ENCODE measurements at places on chromosomes 7 and 10.
A peak's percentile ranks its signal among the peaks of the same experiment; 100 is the strongest.

DNA sequence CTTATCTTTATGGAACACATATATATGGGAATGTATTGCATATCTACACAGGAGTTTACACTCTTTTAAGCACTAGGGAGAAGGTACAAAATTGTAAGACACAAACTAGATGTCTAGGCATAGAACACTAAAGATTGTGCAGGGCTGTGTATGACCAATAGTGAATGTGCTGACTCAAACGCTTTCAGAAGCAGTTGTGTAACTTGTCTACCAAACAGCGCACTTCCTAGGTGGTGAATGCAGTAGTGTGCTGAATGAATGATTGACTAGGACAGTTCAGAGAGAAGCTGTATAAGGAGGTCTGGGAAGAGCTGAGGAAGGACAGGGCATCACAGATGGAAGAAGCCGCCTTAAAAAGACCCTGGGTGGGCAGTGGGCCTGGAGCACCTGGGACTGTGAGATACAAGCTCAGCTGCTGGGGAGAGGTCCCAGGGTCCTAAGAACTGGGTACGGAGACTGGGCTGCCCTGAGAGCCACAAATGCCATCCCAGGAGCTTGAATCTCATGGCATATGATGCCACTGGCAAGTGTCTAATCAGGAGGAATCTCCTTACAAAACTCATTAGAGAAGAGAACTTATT lies 14.2 kb downstream of the CLRN3 start:
- no peak for DNase-seq

- no peak for DNase-seq
These were observed 45.0 kb downstream of the JAKMIP3 start for GRCh38 chr10:132110713-132111112.

GRCh38 chr10:124693801-124694416 lies 50.3 kb downstream of the FAM53B start:
- peak; percentile 16 for DNase-seq

- DNase-seq, result no peak
These were observed 104.2 kb upstream of the SLC13A1 start for GRCh38 chr7:123303926-123304325.

GRCh38 chr10:49061667-49062066 lies 53.7 kb downstream of the VSTM4 start:
- no peak for DNase-seq

DNA sequence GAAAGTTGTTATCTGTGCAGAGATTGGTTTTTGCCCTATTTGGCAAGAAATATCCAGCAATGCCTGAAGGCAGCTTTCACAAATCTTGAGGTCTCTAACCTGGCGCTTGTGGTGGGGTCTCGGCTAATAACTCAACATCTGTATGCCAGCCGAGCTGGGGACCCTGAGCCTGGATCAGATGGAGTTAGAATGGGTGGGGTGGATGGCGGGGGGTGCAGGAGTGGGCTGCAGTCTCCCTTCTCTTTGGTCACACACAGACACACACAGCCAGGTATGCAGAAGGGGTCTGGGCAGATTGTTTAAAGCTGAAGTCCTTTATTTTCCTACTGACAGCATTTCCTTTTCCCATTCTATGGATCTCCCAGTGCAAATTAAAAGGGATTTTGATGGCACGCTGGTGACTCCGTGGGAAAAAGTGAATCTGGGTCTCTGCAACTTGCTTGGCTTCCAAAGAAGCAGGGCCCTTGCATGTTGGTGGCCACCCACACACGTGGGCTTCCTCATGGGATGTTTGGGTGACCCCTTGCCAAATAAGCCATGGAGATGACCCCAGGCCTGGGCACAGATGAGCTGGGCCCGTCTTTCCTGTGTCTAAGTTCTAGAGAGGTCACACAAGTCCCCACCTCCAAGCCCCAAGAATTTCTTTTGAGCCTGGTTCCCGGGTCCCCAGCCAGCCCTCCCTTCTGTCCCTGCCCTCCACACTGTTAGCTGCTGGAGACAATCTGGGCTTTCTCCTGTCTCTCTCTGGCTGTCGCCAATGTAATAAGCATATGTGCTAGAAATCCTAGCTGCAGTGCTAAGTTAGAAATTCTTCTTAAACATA lies 39.9 kb upstream of the EMX2 start:
- DNase-seq, result no peak

DNA sequence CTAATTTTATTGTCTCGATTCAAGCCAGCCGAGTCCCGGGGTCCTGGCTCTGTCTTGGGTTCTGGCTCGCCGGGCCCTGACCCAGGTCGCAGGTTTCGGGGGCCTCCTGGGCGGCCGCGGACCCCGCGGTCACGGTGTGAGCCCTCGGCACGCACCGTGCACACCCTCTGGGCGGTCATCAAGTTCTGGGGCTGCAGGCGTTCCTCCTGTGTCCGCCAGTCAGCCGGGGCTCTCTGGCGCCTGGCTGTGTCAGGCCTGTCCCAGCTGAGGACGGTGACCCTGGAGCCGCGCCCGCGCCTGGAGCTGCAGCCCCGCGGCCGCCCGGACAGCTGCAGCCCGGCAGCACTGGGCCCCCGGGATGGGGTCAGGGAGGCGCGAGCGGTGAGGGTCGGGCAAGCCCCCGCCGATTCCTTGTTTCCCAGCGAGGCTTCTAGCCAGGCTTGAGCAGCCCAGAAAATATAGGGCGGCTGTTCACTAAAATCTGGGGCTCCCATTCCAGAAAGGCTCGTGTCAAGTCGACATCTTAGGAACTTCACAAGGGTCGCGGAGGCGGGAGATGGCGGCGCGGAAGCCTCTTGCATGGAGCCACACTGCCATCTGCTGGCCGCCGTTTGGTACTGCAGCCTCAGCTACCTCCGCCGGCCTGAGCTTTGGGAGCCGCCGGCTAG lies 4.2 kb upstream of the HOXA7 start:
- peak; percentile 70 for DNase-seq

DNA sequence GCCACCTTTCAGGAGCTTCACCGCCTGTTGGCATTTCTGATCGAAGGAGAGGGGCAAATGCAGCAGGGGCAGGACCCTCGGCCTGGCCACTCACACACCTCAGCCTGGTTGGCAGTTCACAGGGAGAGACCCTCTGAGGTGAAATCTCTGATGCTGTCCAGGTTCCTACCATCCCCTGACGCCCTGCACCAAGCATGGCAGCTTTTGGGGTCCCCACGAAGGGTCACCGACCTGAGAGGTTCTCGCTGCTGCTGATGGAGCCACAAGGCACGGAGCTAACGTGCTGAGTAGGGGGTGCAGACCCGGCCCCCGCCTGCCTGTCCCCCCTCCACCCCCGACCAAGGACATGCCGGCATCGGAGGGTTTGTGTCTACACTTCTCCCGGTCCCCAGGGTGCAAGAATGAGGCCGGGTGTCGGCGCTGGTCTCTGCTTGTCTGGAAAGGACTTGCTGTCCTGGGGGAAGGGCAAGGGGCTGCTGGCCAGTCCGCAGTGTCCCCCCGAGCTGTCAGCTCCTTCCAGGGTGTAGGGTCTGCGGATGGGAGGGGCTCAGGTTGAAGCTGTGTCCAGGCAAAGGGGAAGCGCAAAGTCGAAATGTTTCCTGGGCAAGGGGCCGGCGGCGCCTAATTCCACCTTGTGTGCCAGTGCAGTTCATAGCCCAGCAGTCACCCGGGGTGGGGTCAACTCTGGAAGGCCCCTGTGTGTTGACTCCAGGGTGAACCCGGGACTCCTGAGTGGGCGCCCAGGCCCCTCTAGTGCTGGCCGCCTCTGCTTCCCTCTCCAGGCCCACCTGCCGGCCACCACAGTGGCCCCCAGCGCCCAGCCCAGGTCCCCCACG lies 132.6 kb downstream of the DNAJB6 start:
- no peak for DNase-seq

DNA sequence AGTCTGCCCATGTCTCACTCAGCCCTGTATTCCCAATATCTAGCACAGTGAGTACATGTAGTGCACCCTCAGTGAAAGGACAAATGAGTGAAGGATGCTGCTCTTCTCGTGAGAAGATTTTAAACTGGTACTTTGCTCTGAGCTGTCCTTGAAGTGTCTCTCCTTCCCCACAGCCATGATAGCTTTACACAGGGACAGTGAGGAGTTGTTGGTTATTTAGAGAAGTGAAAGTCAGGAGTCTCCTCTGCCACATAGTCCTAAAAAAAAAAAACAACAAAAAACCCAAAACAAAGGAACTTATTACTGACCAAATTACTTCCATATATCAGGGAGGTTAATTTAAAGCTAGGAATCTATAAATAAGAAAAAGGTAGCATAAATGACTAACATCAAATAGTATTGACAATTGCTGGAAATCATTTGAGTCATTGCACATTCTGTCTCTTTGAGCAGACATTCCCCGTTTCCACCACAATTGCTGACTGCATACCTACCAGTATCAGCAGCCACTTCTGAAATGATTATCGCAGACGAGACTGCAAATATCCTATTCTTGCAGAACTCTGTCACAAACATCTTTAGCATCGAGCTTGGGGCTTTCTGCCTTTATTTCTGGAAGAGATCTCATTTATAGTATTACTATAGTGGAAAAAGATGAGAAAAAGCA lies 202.1 kb downstream of the PTEN start:
- no peak for DNase-seq
